NCI-H446 (cell line): ENCODE measurements at places on chromosomes 5 and 9.

- no peak for DNase-seq
Measured at GRCh38 chr5:95005811-95006210, 279.1 kb downstream of the MCTP1 start.

DNA sequence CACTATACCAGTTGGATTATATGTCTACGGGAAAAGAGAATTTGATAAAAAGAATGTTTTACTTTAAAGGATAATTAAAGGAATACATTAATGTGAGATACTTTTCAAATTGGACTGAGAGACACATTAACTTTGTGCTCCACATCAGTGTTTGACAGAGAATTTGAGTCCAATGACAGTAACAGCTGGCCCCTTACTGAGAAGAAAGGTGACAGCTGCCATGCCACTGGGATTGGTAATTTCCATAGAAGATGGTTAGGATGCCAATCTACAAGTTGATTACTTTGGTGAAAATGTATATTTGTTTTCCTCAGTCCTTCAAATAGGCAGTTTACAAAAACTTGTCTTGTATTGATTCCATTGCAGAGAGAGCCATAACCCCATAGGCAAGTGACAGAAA, 578.4 kb downstream of the SLCO4C1 start:
- DNase-seq, result no peak

DNA sequence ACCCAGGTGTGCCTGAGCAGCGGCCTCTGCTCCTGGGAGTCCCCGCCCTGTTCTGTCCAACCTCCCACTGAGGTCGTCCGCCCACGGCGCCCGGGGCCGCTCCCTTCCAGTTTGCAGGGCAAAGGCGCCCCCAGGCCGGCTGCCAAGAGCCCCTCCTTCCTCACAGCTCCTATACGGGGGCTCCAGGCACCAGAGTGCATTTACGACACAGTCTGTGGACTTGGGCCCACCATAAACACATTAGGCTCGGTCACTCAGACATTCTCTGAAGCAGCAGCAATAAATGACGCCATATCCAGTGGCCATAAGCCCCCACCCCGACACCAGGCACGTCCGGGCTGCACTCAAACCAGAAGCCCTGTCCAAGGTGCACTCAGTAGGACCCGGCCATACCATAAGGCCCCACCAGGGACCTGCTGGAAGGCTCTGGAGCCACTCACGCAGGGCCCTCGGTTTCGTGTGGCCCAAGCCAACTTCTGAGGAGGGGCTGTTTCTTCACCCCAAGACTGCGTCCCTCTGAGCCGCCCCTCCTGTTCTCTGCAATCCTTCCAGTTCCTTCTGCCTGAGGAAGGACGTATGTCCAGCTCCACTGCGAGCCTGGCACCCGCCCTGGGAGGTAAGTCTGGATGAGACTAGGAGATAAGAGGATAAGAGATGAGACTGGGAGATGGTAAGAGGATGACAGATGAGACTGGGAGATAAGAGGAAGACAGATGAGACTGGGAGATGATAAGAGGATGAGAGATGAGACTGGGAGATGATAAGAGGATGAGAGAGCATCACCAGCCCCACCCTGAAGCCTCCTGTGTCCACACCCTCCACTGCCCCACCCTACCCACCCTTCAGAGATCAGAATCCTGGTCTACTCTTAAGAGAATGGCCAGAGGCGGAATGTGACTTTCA, 26.7 kb downstream of the SLC6A18 start:
- DNase-seq, result no peak

GRCh38 chr5:58875599-58875998, 292.7 kb downstream of the RAB3C start:
- no peak for DNase-seq

DNA sequence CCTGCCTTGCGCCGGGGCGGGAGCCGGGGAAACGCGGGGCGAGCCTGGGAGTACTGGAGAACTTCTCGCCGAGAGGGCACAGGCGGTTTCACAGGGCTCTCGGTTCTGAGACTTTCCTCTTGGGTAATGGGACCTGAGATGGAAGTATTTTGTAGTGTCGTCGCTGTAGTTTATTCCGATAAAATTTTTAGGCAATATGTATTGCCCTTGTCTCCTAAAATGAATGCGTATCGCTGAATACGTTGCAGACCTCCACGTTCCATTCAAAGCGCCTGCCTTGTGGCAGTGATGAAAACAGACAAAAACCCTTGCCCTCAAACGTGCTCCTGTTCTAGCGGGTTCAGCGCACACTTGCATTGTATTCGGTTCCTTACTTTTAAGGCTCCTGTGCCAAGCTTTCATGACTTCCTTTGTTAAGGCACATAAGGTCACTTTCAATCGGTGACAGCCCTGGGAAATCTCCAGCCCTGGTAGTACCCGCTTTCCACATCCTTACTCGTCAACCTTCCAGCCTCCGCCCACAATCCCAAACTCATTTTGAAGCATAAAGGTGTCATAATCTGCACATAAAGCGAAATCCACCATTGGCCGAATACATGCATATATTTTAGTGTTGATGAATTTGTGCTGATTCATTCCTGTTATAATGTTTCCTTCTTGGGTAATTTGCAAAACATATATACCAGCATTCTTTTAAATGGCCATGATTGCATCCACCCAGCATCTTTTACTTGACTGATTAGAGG, 694 bp downstream of the RMI1 start:
- DNase-seq, result no peak

DNA sequence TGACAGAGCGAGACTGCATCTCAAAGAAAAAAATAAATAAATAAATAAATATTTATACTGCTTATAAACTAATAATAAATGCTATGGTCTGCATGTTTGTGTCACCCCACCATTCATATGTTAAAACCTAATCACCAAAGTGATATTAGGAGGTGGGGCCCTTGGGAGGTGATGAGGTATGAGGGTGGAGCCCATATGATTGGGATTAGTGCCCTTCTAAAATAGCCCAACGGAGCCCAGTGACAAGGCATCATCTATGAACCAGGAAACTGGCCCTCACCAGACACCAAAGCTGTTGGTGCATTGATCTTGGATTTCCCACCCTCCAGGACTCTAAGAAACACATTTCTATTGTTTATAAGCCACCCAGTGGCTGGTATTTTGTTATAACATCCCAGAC, 5.1 kb downstream of the FXN start:
- no peak for DNase-seq

- no peak for DNase-seq
Measured at GRCh38 chr9:98130576-98131228, 11.7 kb upstream of the TRIM14 start.

DNA sequence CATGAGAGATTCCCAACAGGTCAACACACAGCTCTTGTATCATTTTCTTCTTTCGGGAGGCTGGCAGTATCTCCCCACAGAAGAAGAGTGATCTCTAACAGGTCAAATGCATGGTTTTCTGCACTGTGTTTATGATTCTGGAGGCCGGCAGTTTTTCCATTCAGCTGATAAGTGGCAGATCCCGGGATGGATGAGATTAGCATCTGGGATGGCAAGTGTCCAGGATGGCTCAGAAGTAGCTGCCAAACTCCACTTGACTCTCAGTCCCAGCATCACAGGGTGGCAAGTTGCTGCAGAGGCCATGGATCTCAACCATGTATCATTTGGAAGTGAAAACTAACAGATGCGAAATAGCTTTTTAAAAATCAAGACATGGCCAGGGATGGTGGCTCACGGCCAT, 97.8 kb upstream of the SLC44A1 start:
- no peak for DNase-seq

DNA sequence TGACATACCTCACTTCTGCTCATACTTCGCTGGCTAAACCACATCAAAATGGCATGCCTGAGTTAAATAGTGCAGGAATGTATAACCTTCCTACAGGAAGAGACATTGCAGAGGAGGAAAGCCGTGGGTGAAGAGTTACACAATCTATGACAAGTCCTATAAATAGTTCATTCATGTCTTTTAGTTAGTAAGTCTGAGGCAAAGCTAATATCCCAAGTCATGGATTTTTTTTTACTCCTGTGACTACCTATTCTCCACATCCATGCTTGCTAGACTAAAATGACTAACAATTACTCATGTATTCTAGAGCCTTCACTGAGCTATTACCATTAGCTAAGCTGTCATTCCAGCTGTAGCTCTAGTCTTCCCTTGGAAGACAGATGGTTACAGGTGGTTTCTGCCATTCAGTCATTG, 391.3 kb downstream of the NR2F1-AS1 start:
- no peak for DNase-seq

DNA sequence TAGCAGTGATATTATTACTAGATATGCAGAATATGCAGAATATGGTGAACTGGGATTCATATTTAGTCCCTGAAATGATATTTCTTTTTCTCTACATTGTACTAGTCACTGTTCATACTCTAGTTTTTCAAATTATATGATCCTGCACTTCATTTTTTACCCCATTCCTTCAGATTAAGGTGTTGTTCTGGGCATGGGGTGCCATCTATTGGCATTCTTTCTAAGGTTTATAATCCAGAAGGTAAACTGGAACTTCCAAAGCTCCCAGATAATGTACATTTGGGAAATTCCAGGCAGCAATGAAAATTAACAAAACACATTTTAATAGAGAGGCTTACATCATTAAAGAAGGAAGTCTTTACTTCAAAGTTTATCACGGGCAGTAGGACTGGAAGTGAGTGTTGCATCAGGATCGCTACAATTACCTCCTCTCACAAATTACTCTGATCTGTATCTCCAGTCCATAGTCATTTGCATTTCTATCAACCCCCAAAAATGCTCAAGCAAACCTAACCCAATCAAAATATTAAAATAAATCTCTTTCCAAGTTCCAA, 12.5 kb downstream of the RFX3 start:
- no peak for DNase-seq

- DNase-seq, result no peak
Measured at GRCh38 chr9:137544176-137544760, 5.9 kb downstream of the PNPLA7 start.

DNA sequence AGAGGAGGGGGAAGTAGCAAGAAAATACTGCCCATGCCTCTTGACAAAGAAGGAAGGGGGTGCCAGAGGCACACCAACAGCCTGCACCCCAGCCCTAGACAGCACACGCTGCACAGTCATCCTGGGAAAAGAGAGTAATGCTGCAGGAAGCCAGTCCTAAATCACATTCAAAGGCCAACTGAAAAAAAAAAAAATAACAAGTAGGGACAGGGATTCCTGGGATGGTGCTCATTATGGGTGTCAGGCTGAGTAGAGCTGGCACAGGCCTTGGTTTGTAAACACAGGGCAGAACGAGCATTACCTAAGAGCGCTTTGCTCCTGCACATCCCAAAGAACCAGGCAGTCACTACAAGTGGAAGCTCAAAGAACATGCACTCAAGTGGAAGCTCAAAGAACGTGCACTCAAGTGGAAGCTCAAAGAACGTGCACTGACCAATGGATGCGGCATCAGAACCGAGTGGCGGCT, 7.8 kb downstream of the RAPGEF1 start:
- DNase-seq, result peak; percentile 20

DNA sequence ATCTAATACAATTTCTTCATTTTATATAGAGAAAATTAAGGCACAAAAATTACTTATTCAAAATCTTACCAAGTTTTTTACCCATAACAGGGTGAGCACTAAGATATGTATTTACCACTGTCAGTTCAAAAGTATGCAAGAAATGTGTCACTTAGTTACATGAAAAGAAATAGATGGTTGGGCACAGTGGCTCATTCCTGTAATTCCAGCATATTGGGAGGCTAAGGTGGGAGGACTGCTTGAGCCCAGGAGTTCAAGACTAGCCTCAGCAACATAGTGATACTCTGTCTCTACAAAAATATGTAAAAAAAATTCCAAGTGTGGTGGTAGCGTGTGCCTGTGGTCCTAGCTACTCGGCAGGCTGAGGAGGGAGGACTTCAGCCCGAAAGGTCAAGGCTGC, 19.4 kb downstream of the YIPF5 start:
- no peak for DNase-seq

GRCh38 chr5:27241564-27242257, 203.3 kb upstream of the CDH9 start:
- no peak for DNase-seq

- DNase-seq, result no peak
Measured at GRCh38 chr9:108049671-108050494, 560.3 kb upstream of the KLF4 start.

DNA sequence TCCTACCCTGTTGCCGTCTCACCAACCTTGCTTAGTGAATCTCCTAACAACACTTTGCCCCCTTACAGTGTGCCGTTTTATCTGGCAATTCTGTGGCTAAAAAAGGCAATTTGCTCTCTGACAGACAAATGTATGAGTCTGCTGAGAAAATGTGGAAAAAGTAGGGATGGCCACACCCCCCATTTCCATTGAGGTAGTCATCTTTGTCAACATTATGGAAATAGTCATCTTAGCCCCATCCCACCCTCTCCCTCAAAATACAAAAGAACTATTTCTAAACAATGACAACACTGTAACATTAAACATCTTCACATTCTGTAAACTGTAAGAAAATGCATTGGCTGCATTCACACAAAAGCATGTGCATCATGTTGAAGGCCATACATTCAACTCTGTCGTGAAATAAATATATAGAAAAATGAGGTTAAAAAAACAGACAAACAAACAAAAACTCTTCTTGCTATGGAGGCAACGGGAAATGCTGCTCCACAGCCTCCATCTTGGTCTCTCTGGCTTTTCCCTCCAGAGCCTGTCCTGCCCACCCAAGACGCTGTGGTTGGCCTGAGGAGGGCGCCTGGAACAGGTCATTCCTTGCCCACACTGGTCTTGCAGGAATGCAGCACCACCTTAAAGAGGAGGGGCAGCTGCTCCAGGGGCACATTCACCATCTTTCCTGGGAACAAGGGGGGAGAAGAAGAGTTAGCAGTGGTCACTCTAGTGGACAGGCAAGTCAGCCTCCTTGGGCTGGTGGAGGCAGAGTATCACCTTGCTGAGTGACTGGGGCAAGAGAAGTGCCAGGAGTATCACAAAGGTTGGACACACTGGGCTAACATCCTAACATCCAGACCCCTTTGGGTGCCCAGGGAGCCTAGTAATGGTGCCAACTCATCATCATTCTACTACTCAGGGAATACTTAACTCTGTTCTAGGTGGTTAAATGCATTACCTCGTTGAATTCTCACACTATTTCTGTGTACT, 15.2 kb upstream of the NR5A1 start:
- no peak for DNase-seq

DNA sequence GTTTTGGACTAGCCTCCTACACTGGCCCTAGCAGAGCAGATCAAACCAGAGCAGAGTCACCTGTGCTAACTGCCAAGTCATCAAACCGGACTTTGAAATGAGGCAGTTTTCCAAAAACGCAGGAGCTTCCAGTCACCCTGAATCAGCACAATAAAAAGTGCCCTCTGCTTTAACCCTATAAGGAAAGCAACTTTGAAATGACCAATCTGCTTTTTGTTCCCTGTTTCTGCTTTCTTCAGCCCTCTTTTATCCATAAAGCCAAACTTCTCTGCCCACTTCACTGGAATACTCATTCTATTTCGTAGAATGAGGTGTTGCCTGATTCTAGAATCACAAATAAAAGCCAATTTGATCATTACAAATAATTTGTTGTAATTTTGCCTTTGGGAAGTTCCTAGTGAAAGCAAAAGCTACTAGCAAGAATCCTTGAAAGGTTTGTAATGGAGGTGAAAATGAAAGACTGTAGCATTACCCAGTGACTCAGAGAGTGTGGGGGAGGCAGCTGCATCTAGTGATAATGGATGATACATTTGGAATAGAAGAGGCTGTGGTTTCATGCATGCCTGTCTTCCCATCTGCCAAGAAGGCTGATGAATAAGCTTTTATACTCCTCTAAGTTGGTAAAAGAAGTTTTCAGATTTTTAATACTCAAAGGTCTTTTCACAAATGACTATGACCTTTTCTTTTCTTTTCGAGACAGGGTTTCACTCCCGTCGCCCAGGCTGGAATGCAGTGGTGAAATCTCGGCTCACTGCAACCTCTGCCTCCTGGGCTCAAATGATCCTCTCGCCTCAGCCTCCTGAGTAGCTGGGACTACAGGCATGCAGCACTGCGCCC, 14.9 kb downstream of the SPAAR start:
- no peak for DNase-seq

GRCh38 chr5:93990504-93991070, 249.2 kb upstream of the POU5F2 start:
- DNase-seq, result no peak
